ENCODE measurements at places on chromosomes 5 and 9.

GRCh38 chr5:55576661-55577060, 41.9 kb upstream of the PLPP1 start:
- no peak for DNase-seq

- no peak for DNase-seq
These were observed 65.4 kb downstream of the DRD1 start for GRCh38 chr5:175378444-175379028.

- no peak for DNase-seq
These were observed 362.6 kb upstream of the SMC2 start for GRCh38 chr9:103731541-103731940.

GRCh38 chr5:87827539-87827938, 414.8 kb upstream of the CCNH start:
- no peak for DNase-seq

- no peak for DNase-seq
These were observed 67.9 kb downstream of the XRCC4 start for GRCh38 chr5:83145241-83145640.

- DNase-seq = no peak
These were observed 163.3 kb upstream of the RAD23B start for GRCh38 chr9:107119735-107120134.

GRCh38 chr5:177511181-177511580, 1.6 kb upstream of the DOK3 start:
- no peak for DNase-seq

- peak; percentile 12 for DNase-seq
These were observed 1242.3 kb upstream of the WWC1 start for GRCh38 chr5:167049043-167049663.

GRCh38 chr5:162837155-162837554, 600.2 kb upstream of the CCNG1 start:
- DNase-seq = no peak

DNA sequence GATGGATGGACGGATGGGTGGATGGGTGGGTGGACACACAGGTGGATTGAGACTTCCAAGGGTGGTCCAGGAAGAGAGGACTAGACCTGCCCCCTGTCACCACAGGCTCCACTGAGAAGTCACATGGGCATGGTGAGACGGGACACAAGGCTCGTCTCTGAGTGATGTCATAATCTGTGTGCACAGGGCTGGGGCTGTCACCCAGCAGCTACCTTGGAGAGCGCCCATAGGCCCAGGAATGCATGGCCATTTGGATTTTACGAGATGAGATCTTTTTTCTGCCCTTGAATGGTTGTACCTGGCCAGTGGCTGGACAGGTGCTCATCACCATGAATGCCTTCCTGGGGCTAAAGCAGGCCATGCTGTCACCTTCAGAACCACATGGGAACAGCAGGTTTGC, 3.1 kb downstream of the OLFM1 start:
- DNase-seq = no peak

DNA sequence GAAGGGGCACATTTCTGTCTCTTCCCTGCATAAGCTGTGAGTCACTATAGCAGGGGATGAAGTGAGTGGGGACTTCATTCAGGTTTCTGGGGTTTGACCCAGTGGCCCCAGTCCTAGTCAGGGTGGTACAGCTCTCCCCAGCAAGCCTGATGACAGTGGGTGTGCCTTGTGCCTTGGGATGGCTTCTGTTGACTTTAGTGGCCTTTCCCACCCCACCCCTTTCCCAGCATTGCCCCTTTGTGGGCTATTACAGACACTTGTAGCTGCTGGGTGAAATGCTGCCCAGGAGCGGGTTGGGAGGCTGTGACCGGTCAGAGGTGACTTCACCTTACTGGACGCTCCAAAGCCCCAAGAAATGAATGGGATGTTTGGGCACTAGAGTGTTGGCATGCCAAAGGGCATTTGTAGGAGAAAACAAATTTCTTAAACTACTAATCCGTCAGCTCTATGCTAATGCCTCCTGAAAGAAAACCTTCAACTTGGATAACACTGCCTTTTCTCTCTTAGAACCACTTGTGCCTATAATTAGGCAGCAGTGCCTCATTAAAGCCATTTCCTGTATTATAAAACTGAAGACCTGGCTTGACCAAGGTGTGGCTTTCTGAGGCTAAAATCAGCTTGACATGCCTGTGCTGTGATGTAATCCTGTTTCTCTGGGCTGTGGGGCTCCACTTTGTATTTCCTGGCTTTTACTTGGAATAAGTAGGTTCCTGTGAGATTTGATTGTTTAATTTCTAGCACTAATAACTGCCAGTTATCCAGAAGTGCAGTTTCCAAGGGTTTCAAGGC, 119.0 kb upstream of the SLC25A48 start:
- no peak for DNase-seq

DNA sequence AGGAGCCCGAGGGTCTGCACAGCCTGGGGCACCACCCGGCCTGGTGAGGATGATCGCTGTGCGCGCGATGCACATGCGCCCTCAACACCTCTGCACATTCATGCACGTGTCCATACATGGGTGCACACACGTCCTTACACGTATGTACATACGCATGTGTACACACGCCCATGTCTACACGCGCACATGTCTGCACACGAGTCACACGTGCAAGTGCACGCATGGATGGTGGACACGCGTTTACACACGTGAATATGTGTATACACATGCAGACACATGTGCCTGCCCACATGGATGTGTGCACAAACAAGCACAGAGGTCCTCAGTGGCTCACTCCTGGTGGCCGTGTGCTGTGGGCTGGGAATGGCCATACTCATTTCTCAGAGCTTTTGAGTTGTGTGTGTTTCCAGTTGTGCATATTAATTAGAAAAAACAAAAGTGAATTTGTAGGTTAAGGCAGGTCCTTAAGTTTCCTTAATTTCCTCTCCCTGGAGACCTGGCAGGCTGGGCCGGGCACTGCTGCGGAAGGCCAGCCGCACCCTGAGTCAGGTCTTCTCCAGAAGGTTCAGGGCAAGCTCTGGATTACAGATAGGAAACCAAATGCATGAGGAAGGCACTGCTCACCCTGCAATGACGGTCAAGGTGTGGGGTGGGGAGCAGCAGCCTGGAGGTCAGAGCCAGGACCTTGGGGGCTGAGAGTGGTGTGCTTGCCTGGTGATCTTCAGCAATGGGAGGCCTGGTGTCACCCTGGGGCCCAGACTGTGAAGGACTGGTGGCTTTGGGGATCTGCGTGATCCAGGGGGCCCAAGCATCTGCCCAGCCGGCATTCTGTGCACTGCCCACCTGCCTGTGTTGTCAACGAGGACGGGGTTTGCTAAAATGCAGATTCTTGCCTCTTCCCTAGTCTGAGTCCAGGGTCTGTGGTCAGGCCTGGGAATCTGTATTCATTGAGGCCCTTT, 1.3 kb upstream of the RNU6ATAC start:
- no peak for DNase-seq

GRCh38 chr5:172680921-172681320, 39.9 kb downstream of the NEURL1B start:
- no peak for DNase-seq

Measured in NCI-H1105 treated with DMSO at 0.1 percent for 48 hours (cell line).